ENCODE measurements at places on chromosomes 1 and 21. TPM values are rescaled to one million over a fixed set of nuclear protein-coding genes. Genes with fewer than 3 reads are reported as not detected.

DNA sequence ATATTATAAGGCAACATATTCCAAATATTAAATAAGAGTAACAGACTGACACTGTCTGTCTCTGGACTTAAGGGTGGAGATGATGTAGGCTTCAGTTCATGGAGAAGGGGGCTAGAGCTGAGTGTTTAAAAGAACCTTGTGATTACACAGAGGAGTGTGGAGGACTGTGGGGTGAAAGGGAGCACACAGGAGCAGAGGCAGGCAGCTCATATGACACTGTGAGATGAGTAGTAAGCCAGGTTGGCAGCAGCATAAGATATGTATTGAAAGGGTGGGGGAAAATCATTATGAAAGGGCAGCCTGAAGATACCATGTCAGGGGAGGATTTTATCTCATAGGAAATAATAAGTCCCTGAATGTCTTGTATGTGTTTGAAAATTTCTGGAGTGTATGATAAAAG is 104.5 kb downstream of the AK5 start:
- H3K27ac ChIP-seq, result no peak overlapping the region
- DNase-seq, result no peak
- H3K36me3 ChIP-seq, result no peaks in the 10 kb centered on the region
- no peak overlapping the region for H3K4me3 ChIP-seq
- no peaks in the 10 kb centered on the region for H3K27me3 ChIP-seq

- H3K36me3 ChIP-seq, result peaks cover 24% of the 10 kb centered on the region
- H3K4me1 ChIP-seq, result peaks cover 9% of the 10 kb centered on the region
- no peaks in the 10 kb centered on the region for H3K27me3 ChIP-seq
These were observed 61.6 kb upstream of the PRDX6 start for GRCh38 chr1:173415490-173415889.

- H3K27me3 ChIP-seq, result no peaks in the 10 kb centered on the region
- DNase-seq, result no peak
- H3K4me3 ChIP-seq, result no peak overlapping the region
- H3K27ac ChIP-seq, result no peak overlapping the region
These were observed 876 bp downstream of the KCNJ15 start for GRCh38 chr21:38257667-38258066.

GRCh38 chr1:41823471-41823870 is 95.3 kb downstream of the HIVEP3 start:
- no peaks in the 10 kb centered on the region for H3K36me3 ChIP-seq
- no peak overlapping the region for H3K27ac ChIP-seq
- no peak for DNase-seq
- H3K27me3 ChIP-seq, result no peaks in the 10 kb centered on the region

DNA sequence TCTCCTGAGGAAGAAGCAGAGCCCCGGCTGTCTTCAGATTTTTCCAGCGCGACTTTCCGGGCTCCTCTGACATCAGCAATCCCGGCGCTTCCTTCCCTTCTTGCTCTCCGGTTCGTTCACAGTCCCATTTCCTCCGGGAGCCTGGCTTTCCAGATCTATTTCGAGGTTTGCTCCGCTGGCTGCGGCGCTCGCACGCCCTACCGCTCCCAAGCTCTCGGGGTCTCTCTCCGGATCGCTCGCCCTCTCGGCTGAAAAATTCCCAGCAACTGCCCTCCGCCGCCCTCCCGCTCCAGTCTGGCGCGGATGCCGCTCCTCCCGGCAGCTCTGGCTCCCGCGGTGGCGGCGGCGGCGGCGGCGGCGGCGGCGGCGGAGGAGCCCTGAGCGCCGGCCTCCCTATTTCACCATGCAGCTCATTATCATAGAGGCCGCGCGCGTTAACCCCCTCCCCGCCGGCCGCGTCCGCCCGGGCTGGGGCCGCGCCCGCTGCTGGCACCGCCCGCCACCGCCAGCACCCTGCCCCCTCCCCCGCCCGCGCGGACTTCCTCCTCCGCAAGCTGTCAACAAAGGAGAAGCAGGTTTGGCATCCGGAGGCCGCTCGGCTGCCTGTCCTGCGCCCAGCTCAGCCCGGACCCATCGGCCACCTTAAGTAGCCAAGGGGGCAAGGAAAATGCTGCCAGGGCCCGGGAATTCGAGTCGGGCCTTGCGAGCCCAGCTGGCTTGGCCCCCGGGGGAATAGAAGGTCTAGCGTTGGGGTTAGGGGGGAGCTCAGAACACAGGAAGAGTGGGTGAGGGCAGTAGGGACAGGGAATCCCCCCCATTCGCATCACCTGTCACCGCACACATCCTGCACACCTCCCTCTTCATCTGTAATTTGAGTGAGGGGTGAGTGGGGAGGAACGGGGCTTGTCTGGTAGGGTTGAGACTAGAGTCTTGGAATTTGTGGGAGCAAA is at the start of gene PLXNA2:
PLXNA2 (minus strand) TSS at position 418 of the 950 bp plus-strand sequence. CDS start 26,462 bp downstream, outside the sequence.
- peak within 1 kb of the TSS; percentile 87 for H3K27ac ChIP-seq
- H3K4me3 ChIP-seq, result peak within 1 kb of the TSS; percentile 72
- DNase-seq, result peak; percentile 96
- H3K27me3 ChIP-seq, result no peaks in the 10 kb centered on the region

DNA sequence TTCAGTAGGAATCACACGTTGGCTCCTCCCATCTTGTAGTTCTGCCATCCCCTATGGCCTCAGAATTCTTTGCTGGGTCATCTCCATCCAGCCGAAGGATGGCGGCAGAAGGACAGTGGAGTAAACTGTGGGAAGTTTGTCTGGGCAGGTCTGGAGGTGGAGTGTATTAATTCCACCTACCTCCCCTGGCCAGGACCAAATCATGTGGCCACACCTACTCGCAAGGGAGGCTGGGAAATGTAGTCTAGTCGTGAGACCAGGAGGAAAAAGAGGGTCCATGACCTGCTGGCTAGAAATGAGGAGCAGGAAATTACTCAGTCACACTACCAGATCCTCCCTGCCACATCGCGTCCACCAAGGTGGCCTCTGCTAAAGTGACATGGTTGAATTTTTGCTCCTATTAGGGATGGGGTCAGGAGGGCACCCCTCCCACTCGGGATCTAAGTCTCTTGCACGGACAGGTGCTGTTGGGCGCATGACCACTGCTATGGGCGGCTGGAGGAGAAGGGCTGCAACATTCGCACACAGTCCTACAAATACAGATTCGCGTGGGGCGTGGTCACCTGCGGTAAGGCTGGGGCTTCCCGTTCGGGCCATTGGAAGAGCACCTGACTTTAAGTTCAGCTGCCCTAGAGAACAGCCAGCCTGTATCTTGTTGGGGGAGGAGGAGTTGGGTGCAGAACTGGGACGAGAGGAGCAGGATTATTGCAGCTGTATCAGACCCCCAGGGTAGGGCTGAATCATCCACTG is 19.5 kb downstream of the PLA2G5 start:
- H3K27ac ChIP-seq, result no peak overlapping the region
- H3K4me3 ChIP-seq, result no peak overlapping the region
- no peaks in the 10 kb centered on the region for H3K4me1 ChIP-seq
- no peaks in the 10 kb centered on the region for H3K27me3 ChIP-seq

DNA sequence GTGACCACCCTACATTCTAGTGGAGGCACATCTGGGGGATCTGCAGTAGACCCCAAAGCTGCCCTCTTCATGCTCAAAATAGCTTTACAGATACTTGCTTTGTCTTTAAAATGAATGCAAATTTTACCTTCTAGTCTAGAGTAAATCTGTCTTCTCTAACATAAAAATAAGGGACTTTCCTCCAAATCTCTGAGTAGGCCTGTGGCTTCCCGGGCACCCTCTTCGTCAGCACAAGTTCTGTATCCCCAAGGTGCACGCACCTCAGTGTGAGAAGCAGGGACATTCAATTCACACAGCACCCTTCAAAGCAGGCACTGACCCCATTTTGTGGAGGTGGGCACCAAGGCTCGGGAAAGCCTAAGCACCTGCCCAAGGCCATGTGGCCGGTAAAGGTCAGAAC is 19.0 kb downstream of the MEF2D start:
- H3K36me3 ChIP-seq, result peaks cover 73% of the 10 kb centered on the region
- peaks cover 100% of the 10 kb centered on the region for H3K4me1 ChIP-seq
- H3K27ac ChIP-seq, result peak overlapping the region; percentile 87
- no peaks in the 10 kb centered on the region for H3K27me3 ChIP-seq
- H3K4me3 ChIP-seq, result no peak overlapping the region
- no peak for DNase-seq

GRCh38 chr1:21168444-21168843 is 8.3 kb downstream of the EIF4G3 start:
- H3K4me3 ChIP-seq, result no peak overlapping the region
- DNase-seq, result no peak
- H3K4me1 ChIP-seq, result peaks cover 13% of the 10 kb centered on the region
- no peaks in the 10 kb centered on the region for H3K27me3 ChIP-seq

DNA sequence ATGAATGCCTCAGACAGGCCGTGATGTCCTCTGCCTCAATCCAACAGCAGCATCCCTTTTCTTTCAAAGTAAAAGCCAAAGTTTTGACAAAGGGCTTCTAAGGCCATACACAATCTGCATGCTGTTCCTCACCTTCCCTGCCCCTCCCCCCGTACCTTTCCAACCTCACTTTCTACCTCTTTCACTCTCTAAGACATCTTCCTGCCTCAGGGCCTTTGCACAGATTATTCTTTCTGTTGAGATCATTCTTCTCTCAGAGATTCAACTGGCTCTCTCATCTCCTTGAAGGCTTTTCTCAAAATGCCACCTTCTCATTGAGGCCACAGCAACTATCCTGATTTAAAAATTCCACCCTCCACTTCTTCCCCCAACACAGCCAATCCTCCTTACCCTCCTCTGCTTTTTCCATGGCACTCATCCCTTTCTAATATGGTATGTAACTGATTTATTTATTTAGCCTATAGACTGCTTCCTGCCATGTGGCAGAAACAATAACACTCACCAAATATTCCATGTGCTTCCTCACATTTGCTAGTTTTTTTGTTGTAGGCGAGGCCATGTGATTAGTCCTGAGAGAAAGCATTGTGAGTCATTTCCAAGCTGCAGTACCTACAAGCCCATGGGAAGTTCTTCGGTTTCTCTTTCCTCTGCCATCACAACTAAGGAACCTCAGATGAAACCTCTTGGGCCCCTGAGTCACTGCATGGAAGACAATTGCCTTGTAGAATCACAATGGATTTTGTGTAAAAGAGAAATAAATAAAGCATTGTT is 58.7 kb upstream of the GADD45A start:
- no peaks in the 10 kb centered on the region for H3K27me3 ChIP-seq
- no peak overlapping the region for H3K27ac ChIP-seq
- H3K4me1 ChIP-seq, result peaks cover 16% of the 10 kb centered on the region
- peak; percentile 14 for DNase-seq
- no peak overlapping the region for H3K4me3 ChIP-seq

DNA sequence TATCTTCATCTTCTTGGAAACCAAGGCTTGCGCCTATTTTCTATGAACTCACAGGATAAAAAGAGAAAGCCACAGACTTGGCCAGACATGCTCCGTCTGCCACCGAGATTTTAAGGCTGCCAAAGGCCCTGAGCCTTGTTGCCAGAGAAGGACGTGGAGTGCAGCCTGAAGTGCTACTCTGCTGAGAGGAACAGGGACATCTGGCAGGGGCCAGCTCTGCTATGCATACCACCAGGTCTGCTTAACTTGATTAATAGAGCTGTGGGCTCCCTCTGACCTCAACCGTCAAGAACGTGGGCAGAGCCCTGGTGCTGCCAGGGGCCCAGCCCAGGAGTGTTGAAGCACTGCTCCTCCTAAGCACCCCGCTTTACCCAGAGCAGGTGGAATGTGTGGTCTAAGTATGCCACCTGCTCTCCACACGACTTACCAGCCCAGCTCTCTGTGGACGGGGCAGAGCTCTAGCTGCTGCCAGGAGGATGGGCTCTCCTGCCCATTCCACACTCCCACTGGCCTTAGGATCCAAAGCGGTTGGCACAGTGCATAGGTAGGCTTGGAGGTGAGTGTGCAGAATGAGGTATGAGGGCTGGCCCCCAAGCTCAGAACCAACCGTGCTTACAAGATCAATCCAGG is 10.6 kb downstream of the HCRTR1 start:
- H3K4me3 ChIP-seq, result no peak overlapping the region
- H3K27ac ChIP-seq, result peak overlapping the region; percentile 37
- H3K36me3 ChIP-seq, result peaks cover 58% of the 10 kb centered on the region
- H3K27me3 ChIP-seq, result no peaks in the 10 kb centered on the region
- H3K4me1 ChIP-seq, result peaks cover 50% of the 10 kb centered on the region

DNA sequence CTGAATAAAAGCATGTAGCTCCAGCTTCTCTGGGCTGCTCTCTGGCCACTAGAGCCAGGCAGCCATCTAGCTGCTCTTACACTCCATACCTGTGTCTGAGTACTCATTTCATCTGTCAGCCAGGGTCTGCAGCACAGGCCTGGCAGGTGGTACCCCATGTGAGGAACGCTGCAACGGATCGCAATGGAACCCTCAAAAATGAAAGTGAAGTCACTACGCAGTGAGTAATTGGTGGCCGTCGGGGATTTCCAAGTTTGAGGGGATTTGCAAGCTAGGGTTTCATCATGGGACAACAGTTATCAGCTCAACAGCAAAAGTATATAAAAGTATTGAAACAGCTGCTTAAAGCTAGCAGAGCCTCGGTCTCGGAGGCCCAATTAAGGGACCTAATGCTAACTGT is 186.7 kb downstream of the HFM1 start:
- peak; percentile 74 for DNase-seq
- no peak overlapping the region for H3K4me3 ChIP-seq
- no peak overlapping the region for H3K27ac ChIP-seq
- H3K4me1 ChIP-seq, result no peaks in the 10 kb centered on the region

DNA sequence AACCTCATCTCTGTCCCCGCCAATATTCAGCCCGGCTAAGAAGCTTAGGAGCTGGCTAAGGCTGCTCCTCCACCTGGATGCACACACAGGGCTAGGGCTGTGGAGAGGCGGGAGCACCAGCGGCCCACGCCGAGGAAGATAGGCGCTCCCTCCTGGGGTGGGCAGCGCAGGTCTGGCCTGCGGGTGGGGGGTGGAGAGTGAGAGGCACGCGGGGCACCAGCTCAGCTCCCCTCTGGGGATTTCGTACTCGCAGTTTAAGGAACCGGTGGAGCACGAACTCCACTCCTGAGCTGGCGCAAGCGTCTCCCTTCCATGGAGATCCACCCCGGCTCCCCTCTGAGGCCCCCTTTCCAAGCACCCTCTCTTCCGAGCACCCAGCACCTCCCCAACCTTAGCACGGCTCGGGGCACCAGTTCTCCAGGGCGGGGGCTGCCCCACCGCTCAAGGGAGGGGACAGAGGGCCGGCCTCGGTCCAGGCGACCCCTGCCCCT is 433 bp upstream of the KAZN start:
- H3K27me3 ChIP-seq, result peaks cover 62% of the 10 kb centered on the region
- no peaks in the 10 kb centered on the region for H3K36me3 ChIP-seq
- peak overlapping the region; percentile 58 for H3K4me3 ChIP-seq
- H3K4me1 ChIP-seq, result peaks cover 5% of the 10 kb centered on the region

- no peak for DNase-seq
- peak overlapping the region; percentile 36 for H3K4me3 ChIP-seq
- H3K27ac ChIP-seq, result no peak overlapping the region
- no peaks in the 10 kb centered on the region for H3K36me3 ChIP-seq
- no peaks in the 10 kb centered on the region for H3K27me3 ChIP-seq
These were observed 581 bp downstream of the IRF6 start for GRCh38 chr1:209805341-209805781.

GRCh38 chr21:36918291-36918690 is 48.2 kb downstream of the HLCS start:
- H3K4me3 ChIP-seq, result no peak overlapping the region
- DNase-seq, result no peak
- peaks cover 18% of the 10 kb centered on the region for H3K4me1 ChIP-seq
- H3K27ac ChIP-seq, result no peak overlapping the region
- H3K27me3 ChIP-seq, result no peaks in the 10 kb centered on the region
- peaks cover 4% of the 10 kb centered on the region for H3K36me3 ChIP-seq

- DNase-seq, result no peak
- H3K27ac ChIP-seq, result no peak overlapping the region
- peaks cover 4% of the 10 kb centered on the region for H3K4me1 ChIP-seq
- H3K4me3 ChIP-seq, result no peak overlapping the region
- H3K36me3 ChIP-seq, result no peaks in the 10 kb centered on the region
- no peaks in the 10 kb centered on the region for H3K27me3 ChIP-seq
These were observed 286.9 kb downstream of the DISC1 start for GRCh38 chr1:231913493-231913892.

Gene A3GALT2
- total RNA-seq, result not detected

Gene ZBTB8A
- 6.8 TPM for total RNA-seq

Gene CD34
- 70.2 TPM for total RNA-seq

Gene LCE3D
- not detected for total RNA-seq

Gene SMCP
- total RNA-seq, result not detected

Gene RIPK4
- total RNA-seq, result 0.99 TPM

Gene GUCA2A
- not detected for total RNA-seq
